ENCODE measurements at places on chromosomes 1 and 21.
A peak's percentile ranks its signal among the peaks of the same experiment; 100 is the strongest.

- no peaks in the 10 kb centered on the region for H3K36me3 ChIP-seq
- no peak overlapping the region for H3K4me3 ChIP-seq
- H3K27ac ChIP-seq, result no peak overlapping the region
- H3K27me3 ChIP-seq, result no peaks in the 10 kb centered on the region
- no peaks in the 10 kb centered on the region for H3K4me1 ChIP-seq
Observed at GRCh38 chr1:216849146-216849545, 125.9 kb upstream of the ESRRG start.

- DNase-seq, result no peak
- H3K4me3 ChIP-seq, result no peak overlapping the region
- H3K4me1 ChIP-seq, result peaks cover 2% of the 10 kb centered on the region
- no peak overlapping the region for H3K27ac ChIP-seq
- no peaks in the 10 kb centered on the region for H3K36me3 ChIP-seq
Observed at GRCh38 chr1:247367786-247368422, 36.2 kb upstream of the ZNF496 start.

DNA sequence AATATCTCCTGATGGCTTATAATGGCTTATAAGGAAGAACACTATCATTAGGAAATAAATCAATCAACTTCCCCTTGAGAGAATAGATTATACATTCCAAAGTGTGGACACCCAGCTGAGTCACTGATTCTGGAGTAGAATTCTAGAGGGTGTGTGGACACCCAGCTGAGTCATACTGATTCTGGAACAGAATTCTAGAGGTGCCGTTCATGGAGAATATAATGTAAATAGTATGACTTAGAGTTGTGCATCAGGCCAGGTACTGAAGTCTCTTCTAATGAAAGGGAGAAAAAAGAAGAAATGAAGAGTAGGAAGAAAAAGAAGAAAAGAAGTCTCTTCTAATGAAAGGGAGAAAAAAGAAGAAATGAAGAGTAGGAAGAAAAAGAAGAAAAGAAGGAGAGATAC lies 2.4 kb upstream of the USP33 start:
- no peak for DNase-seq
- H3K27me3 ChIP-seq, result no peaks in the 10 kb centered on the region
- no peak overlapping the region for H3K27ac ChIP-seq
- H3K4me3 ChIP-seq, result no peak overlapping the region
- H3K36me3 ChIP-seq, result peaks cover 6% of the 10 kb centered on the region

DNA sequence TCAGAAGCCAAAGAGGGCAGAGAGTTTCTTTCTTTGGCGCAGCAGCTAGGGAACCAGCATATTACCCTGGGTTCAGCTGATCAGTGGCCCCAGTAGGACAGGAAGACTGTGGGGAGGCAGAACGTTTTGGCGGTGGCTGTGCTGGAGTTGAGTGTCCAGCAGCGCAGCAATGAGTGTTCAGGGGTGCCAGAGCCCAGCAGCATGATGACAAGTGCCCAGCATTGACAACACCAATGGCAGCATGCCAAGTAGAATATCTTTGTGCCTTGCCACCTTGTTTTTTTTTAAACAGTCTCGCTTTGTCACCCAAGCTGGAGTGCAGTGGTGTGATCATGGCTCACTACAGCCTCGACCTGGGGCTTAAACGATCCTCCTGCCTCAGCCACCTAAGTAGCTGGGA lies 106.7 kb upstream of the CDC42BPA start:
- no peak overlapping the region for H3K4me3 ChIP-seq
- DNase-seq, result no peak
- H3K4me1 ChIP-seq, result no peaks in the 10 kb centered on the region
- no peak overlapping the region for H3K27ac ChIP-seq

- no peaks in the 10 kb centered on the region for H3K36me3 ChIP-seq
- no peak for DNase-seq
- no peak overlapping the region for H3K27ac ChIP-seq
- H3K4me3 ChIP-seq, result no peak overlapping the region
- H3K27me3 ChIP-seq, result no peaks in the 10 kb centered on the region
Observed at GRCh38 chr1:178581351-178582303, 68.7 kb downstream of the TEX35 start.

- H3K4me3 ChIP-seq, result no peak overlapping the region
- DNase-seq, result no peak
- H3K36me3 ChIP-seq, result no peaks in the 10 kb centered on the region
- peaks cover 23% of the 10 kb centered on the region for H3K27me3 ChIP-seq
- no peak overlapping the region for H3K27ac ChIP-seq
- no peaks in the 10 kb centered on the region for H3K4me1 ChIP-seq
Observed at GRCh38 chr1:86541859-86542258, 5.0 kb upstream of the CLCA4 start.

- no peaks in the 10 kb centered on the region for H3K4me1 ChIP-seq
- no peak for DNase-seq
- H3K36me3 ChIP-seq, result peaks cover under 1% of the 10 kb centered on the region
- H3K27me3 ChIP-seq, result peaks cover 3% of the 10 kb centered on the region
- H3K27ac ChIP-seq, result no peak overlapping the region
- no peak overlapping the region for H3K4me3 ChIP-seq
Observed at GRCh38 chr1:210582205-210582970, 253.7 kb downstream of the HHAT start.

DNA sequence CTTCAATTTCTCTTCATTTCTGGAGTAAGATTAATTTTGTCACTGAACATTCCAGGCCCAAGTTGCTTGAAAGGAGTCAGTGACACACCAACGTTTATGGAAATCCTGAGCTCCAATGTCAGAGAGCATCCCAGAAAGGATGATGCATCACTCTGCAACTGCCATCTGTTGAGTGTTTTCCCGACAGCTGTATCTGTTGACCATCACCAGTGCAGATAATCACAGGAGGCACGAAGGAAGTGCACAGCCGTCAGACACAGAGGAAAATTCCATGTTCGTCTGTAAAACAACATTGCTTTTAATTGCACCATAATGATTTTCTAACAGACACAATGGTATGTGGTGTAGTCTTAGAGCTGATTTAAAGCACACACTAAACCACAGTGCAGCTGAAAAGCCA lies 376.7 kb upstream of the ADGRL2 start:
- no peak overlapping the region for H3K4me3 ChIP-seq
- H3K27me3 ChIP-seq, result no peaks in the 10 kb centered on the region
- H3K4me1 ChIP-seq, result no peaks in the 10 kb centered on the region

DNA sequence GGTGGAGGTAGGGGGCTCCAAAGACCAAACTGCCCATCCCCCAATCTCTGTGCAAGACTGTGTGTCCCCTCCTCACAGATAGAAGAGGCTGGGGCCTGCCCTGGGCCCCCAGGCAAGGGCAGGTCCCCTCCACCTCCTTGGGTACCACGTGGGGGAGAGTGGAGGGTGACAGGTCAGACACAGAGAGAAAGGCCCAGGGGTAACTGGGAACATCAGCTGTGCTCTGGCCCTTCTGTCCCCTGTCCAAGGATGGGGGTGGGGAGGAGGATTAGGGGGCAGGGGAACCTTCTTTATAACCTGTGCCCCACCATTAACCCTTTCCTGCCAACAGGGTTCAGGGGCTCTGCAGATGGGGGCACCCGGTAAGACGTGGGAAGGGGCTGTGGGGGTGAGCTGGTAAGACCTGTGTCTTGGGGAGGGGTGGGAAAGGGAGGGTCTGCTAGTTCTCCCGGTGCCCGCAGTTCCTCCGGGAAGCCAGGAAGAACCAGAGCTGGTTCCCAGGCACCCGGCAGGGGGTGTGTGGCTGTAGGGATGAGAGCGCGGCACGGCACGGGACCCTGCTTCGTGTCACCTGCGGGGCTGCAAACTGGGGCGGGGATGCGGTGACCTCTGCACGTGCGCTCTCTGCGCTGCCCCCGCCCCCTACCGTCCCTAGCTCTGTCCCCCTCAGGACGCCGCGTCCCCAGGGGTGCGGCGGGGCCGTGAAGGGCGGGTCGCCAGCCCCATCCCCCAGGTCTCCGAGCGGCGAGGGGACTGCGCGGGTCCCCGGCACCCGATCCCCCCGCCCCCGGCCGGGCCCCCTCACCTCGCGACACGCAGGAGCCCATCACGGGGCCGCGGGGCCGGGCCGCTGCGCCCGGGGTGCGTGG lies 601 bp downstream of the FAM131C start:
- peaks cover 9% of the 10 kb centered on the region for H3K27me3 ChIP-seq
- no peak overlapping the region for H3K4me3 ChIP-seq
- no peak for DNase-seq
- peaks cover 13% of the 10 kb centered on the region for H3K4me1 ChIP-seq
- no peaks in the 10 kb centered on the region for H3K36me3 ChIP-seq

GRCh38 chr1:178438432-178438831 lies 58.3 kb downstream of the CLEC20A start:
- no peaks in the 10 kb centered on the region for H3K36me3 ChIP-seq
- no peaks in the 10 kb centered on the region for H3K4me1 ChIP-seq
- H3K27ac ChIP-seq, result no peak overlapping the region
- peaks cover 9% of the 10 kb centered on the region for H3K27me3 ChIP-seq
- DNase-seq, result no peak

DNA sequence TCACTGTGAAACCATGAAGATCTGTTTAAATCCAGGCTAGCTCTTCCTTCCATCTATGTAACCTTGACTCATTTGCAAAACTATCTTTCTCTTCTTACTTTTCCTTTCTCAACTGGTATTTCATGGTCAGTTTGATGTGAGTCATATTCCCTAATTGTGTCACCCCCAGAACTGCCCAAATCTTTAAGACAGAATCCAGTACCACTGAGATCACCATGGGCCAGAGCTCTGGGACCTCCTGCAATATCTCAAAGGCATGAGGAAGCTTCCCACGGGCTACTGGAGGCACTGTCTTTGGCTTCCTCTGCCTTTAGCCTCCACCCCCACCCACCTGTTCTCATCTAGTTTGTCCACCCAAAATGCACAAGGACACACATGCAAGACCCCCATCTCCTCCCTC lies 274.4 kb upstream of the FMN2 start:
- no peaks in the 10 kb centered on the region for H3K36me3 ChIP-seq
- peaks cover 21% of the 10 kb centered on the region for H3K4me1 ChIP-seq
- H3K4me3 ChIP-seq, result no peak overlapping the region
- H3K27me3 ChIP-seq, result no peaks in the 10 kb centered on the region
- no peak overlapping the region for H3K27ac ChIP-seq

- peaks cover 60% of the 10 kb centered on the region for H3K4me1 ChIP-seq
- H3K4me3 ChIP-seq, result peak overlapping the region; percentile 64
- peak overlapping the region; percentile 85 for H3K27ac ChIP-seq
- H3K27me3 ChIP-seq, result peaks cover 22% of the 10 kb centered on the region
Observed at GRCh38 chr1:209672705-209673630, 2.2 kb upstream of the G0S2 start.

GRCh38 chr1:156754219-156754618 lies 2.7 kb upstream of the HDGF start:
- H3K4me1 ChIP-seq, result peaks cover 8% of the 10 kb centered on the region
- H3K27me3 ChIP-seq, result no peaks in the 10 kb centered on the region
- no peak for DNase-seq
- no peak overlapping the region for H3K27ac ChIP-seq
- peaks cover 14% of the 10 kb centered on the region for H3K36me3 ChIP-seq
- no peak overlapping the region for H3K4me3 ChIP-seq

DNA sequence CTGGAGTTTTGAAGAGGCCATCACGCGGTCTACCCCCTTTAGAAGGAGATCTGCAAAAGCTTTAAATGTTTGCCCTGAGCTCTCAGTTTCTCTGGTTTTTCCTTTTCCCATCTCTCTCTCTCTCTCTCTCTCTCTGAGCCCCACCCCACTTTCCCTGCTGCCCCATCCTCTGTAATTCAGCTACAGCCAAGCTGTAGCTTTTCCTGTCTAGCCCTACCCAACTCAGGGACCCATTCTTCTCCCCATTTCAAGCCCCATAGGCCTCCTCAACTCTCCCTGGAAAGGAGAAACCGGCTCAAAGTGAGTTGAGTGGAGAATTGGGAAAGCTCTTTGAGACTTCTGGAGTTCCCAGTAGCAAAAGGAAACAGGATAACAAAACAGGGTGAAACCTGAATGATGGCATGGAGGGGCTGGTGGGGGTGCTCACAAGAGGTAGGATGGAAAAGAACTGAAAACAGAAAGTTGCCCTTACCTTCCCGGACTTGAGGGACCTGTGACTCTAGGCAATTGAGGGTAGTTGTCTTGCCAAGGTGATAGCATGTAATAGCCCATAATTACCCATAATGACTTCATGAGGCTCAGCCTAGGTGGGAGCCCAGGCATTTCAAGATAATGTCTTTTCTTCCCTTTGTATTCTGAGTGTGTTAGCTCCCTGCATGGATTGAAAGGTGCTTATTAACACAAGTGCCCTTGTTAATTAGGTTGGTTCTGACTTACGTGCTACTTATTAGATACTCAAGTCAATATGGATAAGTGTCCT lies 84.9 kb downstream of the SLC16A1 start:
- DNase-seq, result no peak
- peaks cover 5% of the 10 kb centered on the region for H3K27me3 ChIP-seq
- no peak overlapping the region for H3K4me3 ChIP-seq
- H3K27ac ChIP-seq, result no peak overlapping the region
- no peaks in the 10 kb centered on the region for H3K36me3 ChIP-seq

GRCh38 chr21:42245331-42246193 lies 26.6 kb downstream of the ABCG1 start:
- H3K36me3 ChIP-seq, result no peaks in the 10 kb centered on the region
- no peak overlapping the region for H3K4me3 ChIP-seq
- peaks cover 3% of the 10 kb centered on the region for H3K4me1 ChIP-seq
- no peak overlapping the region for H3K27ac ChIP-seq
